ENCODE measurements at places on chromosomes 5 and 9. TPM values are rescaled to one million over a fixed set of nuclear protein-coding genes. Genes with fewer than 3 reads are reported as not detected.

GRCh38 chr9:81579381-81579780, 110.0 kb downstream of the TLE1 start:
- DNase-seq: no peak

DNA sequence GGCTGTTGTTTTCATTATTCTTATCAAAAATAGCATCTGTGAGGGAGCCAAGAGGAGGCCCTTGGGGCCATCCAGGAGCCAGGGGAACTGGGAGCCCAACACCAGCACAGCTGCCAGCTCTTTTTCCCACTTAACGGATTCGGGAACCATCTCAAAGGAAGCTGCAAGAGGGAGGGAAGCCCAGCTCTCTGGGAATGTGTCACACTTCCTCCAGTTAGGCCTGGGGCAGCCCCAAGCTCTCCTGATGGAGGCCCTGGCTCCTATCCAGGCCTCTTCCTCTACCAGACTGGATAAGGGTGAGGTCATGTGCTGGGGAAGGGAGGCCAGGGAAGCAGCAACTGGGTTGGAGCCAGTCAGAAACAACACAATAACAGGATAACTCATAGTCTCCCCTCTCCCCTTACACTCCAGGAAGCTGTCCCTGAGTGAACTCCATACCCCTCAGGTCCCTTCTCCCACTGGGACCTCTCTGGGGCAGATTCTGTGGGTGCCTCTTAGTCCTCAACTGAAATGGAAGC, 12.7 kb downstream of the CSF2 start:
- no peak for DNase-seq

GRCh38 chr5:175746851-175747250, 89.0 kb downstream of the HRH2 start:
- no peak for DNase-seq

DNA sequence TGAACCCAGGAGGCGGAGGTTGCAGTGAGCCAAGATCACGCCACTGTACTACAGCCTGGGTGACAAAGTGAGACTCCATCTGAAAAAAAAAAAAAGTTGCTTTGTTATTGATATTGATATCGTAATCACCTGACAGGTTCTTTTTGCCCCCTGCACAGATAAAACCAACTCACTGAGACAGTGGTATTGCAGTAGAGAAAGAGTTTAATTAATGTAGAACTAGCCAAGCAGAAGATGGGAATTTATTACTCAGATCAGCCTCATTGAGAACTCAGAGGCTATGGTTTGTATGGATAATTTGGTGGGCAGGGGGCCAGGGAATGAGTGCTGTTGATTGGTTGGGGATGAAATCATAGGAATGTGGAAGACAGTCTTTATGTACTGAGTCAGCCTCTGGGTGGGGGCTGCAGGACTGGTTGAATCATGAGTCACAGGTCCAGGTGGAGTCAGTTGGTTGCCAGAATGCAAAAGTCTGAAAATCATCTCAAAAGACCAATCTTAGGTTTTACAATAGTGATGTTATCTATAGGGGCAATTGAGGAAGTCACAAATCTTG, 35.8 kb upstream of the MEGF10 start:
- DNase-seq: no peak

- DNase-seq: no peak
These were observed 193.5 kb downstream of the RGS3 start for GRCh38 chr9:113656771-113657670.

DNA sequence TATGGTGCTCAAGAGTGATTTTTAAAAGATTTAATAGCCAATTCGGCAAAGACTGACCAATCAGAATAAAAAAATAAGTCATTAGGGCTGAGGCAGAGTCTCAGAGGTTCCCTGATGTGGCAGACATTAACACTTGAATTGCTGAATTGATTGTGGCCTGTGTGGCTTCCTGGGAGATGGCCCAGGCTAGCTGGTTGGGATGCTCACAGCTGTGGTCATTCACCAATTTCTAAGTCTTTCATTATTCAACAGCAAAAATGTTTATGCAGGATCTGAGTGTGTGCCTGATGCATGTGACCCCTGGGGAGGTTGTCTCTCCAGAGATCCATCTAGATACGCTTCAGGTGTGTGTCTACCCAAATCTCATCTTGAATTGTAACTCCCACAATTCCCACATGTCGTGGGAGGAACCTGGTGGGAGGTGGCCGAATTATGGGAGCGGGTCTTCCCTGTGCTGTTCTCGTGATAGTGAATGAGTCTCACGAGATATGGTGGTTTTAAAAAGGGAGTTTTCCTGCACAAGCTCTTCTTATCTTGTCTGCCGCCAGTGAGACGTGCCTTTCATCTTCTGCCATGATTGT, 632.6 kb upstream of the SEMA6A start:
- DNase-seq: no peak

DNA sequence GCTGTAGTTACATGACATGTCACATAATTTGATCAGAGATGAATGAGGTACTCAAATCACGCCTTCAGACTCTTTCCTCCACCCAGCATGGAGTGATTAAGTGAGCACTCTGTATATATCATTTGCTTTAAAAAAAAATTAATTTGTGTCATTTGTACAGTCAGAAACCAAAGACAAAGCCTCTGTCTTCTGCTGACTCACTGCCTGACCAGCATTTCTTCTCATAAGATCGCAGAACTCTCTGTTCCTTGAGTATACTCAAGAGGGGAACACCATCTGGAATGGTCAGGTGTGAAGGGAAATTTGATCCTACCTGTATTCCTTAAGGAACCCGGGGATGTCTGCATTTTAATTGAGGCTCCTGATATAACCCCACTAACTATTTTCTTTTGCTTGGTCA, 254.4 kb downstream of the FAM114A2 start:
- no peak for DNase-seq

DNA sequence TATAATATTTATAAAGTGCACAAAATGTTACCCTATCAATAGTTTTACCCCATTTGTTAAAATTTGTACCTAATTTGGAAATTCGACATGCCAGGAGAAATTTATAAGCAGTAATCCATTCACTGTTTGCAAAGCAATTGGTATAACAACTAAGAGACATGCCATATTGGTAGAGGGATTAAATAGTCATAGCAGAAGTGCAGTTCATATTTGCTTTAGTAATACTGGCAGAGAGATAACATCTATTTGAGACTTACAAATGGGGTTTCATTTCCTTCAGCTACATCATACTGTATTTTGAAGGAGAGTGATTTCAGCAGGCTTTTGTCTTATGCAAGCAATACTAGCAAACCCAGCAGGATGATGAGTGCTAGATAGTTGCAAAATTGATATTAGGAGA, 610.4 kb upstream of the CDH10 start:
- DNase-seq: no peak

- no peak for DNase-seq
These were observed 152.0 kb downstream of the DOCK8 start for GRCh38 chr9:366620-367019.

DNA sequence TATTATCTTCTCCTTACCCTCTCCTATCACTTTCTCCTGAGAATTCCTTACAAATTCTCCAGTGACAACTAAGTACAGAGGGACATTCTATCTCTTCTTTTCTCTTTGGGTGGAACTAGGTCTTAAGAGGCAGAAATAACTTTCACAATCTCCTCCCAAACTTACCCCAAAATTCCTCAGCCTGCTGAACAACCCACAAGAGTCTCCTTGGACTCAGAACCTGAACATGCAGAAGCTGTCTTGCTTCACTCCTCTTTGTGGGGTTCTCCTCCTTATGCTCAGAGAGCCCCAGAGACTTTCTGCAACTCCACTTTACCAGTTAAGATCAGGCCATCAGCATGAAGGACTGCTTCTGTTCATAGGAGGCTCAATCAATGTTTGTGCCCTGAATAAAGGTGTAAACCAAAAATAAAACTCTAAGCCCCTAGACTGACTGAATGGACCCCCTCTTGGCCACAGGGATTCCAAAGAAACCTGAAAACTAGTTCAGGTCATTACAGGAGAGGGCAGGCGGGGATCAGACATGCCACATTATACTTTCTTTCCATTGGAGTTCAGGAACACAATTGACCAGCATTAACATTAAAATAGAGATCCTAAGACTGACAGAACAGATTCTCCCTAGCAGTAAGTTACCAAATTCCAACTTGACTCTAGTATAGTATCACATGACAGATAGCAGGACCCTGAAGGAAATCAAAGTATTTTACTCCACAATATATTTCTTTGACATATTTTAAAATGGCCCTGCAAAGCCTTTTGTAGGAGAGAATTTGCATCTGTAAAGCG, 179.7 kb upstream of the FBXL17 start:
- no peak for DNase-seq

DNA sequence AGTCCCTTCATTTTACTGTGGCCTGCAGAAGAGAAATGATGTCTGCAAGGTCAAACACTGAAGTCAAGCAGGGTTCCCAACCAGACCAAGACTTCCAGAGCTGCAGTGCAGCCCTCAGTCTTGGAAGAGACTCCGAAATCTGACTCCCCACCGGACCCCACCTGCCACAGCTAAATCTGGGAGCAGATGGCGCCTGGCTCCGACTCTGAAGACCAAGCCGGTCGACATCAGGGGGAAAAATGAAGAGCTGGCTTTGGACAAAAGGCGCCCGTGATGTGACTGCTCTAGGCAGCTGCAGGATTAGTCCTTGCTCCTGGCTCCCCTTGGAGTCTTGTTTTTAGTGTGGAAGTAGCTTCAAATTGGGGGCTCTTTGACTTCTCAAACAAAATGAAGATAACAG, 72.4 kb upstream of the ZNF622 start:
- DNase-seq: no peak

DNA sequence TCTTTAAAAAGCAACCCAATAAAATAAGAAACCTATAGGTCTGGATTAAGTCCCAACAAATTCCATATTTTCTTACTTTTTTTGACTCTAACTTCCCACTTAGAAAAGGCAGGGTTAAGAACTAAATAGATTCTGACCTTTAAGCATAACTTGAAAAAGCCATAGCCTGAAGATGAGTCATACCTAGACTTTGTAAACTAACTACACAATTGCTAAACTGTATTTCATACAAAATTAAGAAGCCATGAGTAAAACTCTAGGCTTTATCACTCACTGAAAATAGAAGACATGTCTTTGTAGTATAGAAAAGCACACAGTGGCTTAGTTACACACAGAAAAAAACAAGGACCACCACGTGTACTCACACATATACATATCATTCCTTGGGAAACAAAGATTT, 51.5 kb downstream of the MLLT3 start:
- DNase-seq: no peak

GRCh38 chr5:114782869-114783268, 386.8 kb downstream of the TRIM36 start:
- DNase-seq: no peak

- DNase-seq: no peak
These were observed 241.6 kb upstream of the CD180 start for GRCh38 chr5:67437905-67438845.

DNA sequence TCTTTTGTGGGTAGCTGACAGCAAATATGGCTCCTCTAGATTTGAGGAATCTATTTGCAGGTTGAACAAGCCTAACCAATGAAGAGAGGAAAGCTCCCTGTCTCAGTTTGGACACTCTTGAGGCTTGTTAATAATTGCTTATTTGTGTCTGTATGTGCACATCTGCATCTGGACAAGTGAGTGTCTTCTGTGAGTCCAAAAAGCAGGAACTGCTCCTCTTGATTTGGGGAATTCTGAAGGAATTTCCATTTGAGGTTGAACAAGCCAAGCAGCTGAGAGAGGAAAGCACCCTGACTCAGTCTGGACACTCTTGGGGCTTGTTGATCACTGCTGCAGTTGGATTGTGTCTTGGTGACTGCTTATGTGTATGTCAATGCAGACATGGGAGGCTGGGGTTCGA, 211.6 kb downstream of the DTWD2 start:
- no peak for DNase-seq

- no peak for DNase-seq
These were observed 53.4 kb downstream of the PTCH1 start for GRCh38 chr9:95463148-95464060.

GRCh38 chr9:116927726-116928125, 240.6 kb downstream of the TRIM32 start:
- no peak for DNase-seq

DNA sequence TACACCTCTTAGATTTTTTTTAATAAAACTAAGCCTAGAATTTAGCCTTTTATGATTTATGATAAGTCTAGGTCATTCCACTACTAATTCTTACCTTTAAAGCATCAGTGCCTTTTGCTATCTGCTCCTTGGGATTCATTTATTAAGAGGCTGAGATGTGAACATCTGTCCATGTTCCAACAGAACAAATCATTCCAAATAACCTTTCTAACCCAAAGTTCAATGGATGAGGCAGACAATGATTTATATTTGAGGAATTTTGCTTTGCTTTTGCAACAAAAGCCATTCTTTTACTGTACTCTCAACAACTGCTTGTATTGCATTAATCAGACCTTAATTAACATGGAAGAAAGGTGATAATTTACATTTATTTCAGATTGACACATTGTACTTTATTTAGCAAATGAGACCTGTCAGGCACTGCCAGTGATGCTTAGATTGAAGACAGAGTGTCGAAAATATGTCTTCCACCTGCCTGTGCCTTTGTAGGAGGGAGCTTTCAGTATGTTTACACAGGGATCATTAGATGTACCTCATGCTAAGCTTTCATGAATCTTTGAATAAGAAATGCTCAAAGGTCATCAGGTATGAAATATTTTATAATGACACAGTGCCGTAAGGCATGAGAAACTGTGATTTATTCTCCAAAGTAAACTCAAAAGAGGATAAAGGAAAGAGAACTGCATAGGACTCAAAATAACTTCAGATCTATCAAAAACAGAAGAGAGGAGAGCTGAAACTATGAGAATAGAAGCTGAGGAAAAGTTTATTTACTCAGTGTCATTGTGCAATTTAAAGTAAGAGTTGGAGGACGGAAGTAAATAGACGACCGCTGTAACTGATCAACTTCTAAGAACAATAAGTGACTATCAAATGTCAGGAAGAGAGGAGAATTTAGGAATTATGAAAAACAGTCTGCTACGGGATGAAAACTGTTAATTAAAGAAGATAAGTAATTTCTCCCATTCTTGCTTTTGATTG, 36.7 kb upstream of the IZUMO3 start:
- DNase-seq: no peak

DNA sequence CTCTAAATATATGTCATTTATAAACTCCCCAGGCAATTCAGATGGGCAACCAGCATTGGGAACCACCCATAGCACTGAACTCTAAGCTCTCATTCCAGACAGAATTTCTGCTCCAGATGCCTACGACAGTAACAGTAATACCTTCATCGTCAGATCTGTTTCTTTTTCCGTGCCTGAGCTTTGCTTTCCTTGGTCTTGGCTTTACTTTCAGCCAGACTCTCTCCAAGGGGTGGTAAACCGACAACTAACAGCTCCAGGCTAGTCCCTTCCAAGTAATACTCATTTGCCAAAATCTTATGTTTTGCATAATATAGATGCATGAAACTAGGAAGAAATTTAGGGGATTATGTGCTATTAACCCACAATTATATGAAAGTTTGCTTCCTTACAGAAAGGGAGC, 102.3 kb downstream of the PJA2 start:
- no peak for DNase-seq

Gene QRFP
- not detected for total RNA-seq

Gene TRPM6
- 0.20 TPM for total RNA-seq

Gene PHF2
- 37.1 TPM for total RNA-seq

Gene SLC26A2
- 12.6 TPM for total RNA-seq

Gene NUTM2F
- not detected for total RNA-seq

Gene MYOZ3
- total RNA-seq: 2.9 TPM

Gene FAM200C
- total RNA-seq: 6.5 TPM

Gene PDE6A
- not detected for total RNA-seq

Gene SPINK1
- 3,409 TPM for total RNA-seq

Gene TAF1L
- total RNA-seq: not detected

Gene NXNL2
- 0.31 TPM for total RNA-seq

Gene GARIN3
- total RNA-seq: not detected

Gene CRHBP
- 1.1 TPM for total RNA-seq

Gene XRCC4
- total RNA-seq: 13.1 TPM

Measured in progenitor cell of endocrine pancreas (in vitro differentiated cells).